ENCODE measurements at places on chromosomes 6 and 20.

DNA sequence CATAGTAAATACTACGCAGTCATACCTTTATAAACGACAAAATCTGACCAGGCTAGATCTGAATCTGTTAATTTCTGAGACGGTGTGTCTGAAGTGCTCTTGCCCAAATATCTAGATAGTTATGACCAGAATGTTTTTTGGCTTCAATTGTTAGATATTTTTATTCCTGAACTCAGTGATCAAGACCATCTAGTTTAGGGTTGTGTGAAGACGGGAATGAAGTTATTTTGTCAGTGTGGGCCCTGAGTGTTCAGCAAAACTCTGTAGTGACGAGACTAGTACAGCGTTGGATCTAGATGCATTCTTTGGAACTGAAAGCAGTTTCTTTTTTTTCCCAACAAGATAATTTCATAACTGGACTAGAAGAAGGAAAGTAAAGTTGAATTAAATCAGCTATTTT, 3.1 kb downstream of the STXBP5 start:
- H3K27me3 ChIP-seq: no peaks in the 10 kb centered on the region
- H3K4me3 ChIP-seq: no peak overlapping the region
- H3K36me3 ChIP-seq: no peaks in the 10 kb centered on the region
- H3K4me1 ChIP-seq: peaks cover 20% of the 10 kb centered on the region

- DNase-seq: no peak
- H3K27ac ChIP-seq: no peak overlapping the region
- no peak overlapping the region for H3K4me3 ChIP-seq
- H3K27me3 ChIP-seq: no peaks in the 10 kb centered on the region
- H3K4me1 ChIP-seq: no peaks in the 10 kb centered on the region
Measured at GRCh38 chr6:154474648-154475428, 35.6 kb downstream of the CNKSR3 start.

- no peaks in the 10 kb centered on the region for H3K27me3 ChIP-seq
- no peaks in the 10 kb centered on the region for H3K36me3 ChIP-seq
- no peak overlapping the region for H3K4me3 ChIP-seq
- H3K4me1 ChIP-seq: no peaks in the 10 kb centered on the region
- H3K27ac ChIP-seq: no peak overlapping the region
Measured at GRCh38 chr6:167770291-167770955, 56.3 kb upstream of the AFDN start.

GRCh38 chr6:257774-258173, 34.5 kb upstream of the DUSP22 start:
- H3K4me1 ChIP-seq: no peaks in the 10 kb centered on the region
- no peak overlapping the region for H3K27ac ChIP-seq
- peak; percentile 24 for DNase-seq
- H3K36me3 ChIP-seq: no peaks in the 10 kb centered on the region
- no peaks in the 10 kb centered on the region for H3K27me3 ChIP-seq
- no peak overlapping the region for H3K4me3 ChIP-seq

DNA sequence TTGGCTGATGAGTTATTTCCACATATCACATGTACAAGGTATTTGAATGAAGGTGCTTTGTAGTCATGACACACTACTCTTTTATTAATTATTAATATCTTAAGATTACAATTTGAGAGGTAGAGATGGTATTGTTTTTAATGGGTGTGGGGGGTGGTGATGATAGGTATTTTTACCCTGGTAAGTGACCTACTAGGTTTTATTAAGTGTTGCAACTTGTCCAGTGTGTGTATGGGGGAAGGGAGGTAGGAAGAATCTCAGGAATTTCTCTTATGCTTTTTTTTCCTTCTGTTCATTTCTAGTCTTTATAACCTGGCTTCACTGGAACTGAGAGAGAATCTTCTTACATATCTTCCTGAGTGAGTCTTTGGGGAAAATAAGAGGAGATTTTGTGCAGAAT, 101.4 kb downstream of the LRRC1 start:
- no peak overlapping the region for H3K4me3 ChIP-seq
- H3K36me3 ChIP-seq: peaks cover 31% of the 10 kb centered on the region
- peaks cover 33% of the 10 kb centered on the region for H3K4me1 ChIP-seq
- no peak overlapping the region for H3K27ac ChIP-seq
- DNase-seq: no peak
- no peaks in the 10 kb centered on the region for H3K27me3 ChIP-seq

GRCh38 chr6:47967843-47968242, 143.2 kb downstream of the PTCHD4 start:
- DNase-seq: no peak
- H3K36me3 ChIP-seq: no peaks in the 10 kb centered on the region
- no peaks in the 10 kb centered on the region for H3K4me1 ChIP-seq
- H3K27me3 ChIP-seq: no peaks in the 10 kb centered on the region

GRCh38 chr20:59118855-59119254, 44.8 kb upstream of the ZNF831 start:
- DNase-seq: no peak
- H3K27me3 ChIP-seq: peaks cover 39% of the 10 kb centered on the region
- no peaks in the 10 kb centered on the region for H3K4me1 ChIP-seq
- no peak overlapping the region for H3K27ac ChIP-seq

DNA sequence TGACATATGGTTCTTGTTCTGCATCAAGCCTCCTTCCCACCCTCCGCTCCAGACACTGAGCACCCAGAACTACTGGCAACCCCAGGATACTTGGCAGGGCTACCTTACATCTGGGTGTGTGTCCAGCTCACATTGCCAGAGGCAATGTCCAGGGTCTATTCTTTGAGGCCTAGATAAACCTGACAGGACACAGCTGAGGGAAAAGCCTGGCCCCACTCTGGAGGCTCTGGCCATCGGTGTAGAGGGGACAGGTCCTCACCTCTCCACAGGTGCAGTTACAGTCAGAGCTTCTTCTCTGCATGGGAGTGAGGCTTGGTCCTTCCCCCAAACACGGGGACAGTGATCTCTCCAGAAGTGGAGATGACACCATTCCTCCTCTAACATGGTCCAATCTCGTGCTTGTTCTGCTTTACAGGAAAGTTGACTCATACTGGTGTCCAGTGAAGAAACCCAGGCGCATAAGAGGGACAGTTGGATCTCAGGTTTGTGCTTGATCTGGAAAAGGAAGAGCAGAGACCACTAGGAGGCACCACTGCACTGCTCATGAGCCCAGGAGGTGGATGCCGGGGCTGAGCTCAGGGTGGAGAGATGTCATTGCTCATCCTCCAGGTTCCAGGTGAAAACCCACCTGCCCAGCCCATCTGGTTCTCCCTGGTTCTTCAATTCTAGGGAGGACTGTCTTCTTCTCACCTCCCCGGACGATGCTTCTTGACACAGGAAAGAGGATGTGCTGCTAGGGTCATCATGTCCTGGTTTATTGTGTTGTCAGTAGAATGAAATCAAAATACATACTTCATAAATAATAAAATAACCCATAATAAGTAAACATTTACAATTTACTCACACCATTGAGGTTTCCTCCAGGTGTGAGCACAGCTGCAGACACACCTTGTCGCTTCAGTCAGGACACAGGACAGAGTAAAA, 14.7 kb downstream of the HLA-F start:
- no peak overlapping the region for H3K4me3 ChIP-seq
- H3K4me1 ChIP-seq: no peaks in the 10 kb centered on the region
- no peaks in the 10 kb centered on the region for H3K36me3 ChIP-seq
- peaks cover 4% of the 10 kb centered on the region for H3K27me3 ChIP-seq

- no peak overlapping the region for H3K27ac ChIP-seq
- no peak for DNase-seq
Measured at GRCh38 chr6:53273370-53273769, 75.4 kb downstream of the ELOVL5 start.

DNA sequence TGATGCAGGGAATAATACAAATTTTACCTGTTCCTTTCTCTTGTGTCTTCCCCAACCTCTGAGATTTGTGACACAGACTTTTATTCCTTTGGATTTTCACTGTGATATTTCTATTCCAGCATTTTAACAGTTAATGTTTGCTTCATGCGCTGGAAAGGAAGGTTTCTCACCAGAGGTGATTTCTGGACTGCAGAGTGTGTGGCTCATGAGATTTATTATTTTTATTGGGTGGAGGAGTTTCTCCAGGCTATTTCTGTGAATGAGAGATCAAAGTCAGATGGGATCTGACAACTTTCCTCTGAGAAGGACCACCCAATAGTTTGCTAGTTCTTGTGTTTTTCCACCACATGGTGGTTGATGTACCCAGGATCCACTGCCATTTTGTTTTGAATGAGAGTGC, 377.5 kb downstream of the CDKAL1 start:
- no peaks in the 10 kb centered on the region for H3K4me1 ChIP-seq
- H3K27ac ChIP-seq: no peak overlapping the region
- H3K4me3 ChIP-seq: no peak overlapping the region
- no peak for DNase-seq
- peaks cover 3% of the 10 kb centered on the region for H3K36me3 ChIP-seq
- no peaks in the 10 kb centered on the region for H3K27me3 ChIP-seq
